Fibroblast of skin of scalp (primary cell): ENCODE measurements at places on chromosomes 7 and 10.
A peak's percentile ranks its signal among the peaks of the same experiment; 100 is the strongest.

DNA sequence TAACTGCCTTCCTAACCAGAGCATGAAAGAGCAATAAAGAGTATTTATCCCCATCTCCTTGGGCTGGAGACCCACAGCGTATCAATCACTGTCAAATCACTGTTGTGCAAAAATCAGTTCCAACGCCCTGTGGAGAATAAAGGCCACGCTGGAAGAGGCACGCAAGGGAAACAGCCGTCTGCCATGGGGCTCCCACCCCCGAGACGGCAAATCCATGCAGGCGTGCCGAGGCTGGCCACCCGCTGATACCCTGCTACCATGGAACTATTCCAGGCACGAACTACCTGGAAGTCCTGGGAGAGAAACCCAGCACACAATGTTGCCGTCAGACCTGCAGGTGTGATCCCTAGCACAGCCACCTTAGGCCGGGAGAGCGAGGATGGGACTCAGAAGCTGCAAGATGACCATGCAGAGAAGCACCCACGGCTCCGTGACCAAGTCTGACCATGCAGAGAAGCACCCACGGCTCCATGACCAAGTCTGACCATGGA, 185.3 kb downstream of the DIP2C start:
- no peak for DNase-seq

- peak; percentile 4 for DNase-seq
These were observed 63.6 kb downstream of the CCDC186 start for GRCh38 chr10:114110174-114110972.

DNA sequence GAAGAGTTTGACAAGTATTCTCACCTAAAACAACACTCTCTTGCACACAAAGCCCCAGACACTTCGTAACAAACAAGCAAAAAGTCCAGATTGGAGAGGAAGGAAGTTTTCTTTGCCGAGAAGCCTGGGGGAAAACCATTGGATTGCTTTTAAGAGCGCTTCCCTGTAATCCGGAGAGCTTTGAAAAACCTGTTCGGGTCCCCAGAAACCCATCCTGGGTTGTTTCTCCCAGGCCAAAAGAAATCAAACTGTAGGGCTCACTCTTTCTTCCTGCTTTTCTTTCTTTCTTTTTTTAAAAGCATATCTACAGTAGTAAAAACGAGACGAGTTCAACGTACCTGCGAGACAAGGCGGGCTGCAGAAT, 655 bp downstream of the SP8 start:
- no peak for DNase-seq

DNA sequence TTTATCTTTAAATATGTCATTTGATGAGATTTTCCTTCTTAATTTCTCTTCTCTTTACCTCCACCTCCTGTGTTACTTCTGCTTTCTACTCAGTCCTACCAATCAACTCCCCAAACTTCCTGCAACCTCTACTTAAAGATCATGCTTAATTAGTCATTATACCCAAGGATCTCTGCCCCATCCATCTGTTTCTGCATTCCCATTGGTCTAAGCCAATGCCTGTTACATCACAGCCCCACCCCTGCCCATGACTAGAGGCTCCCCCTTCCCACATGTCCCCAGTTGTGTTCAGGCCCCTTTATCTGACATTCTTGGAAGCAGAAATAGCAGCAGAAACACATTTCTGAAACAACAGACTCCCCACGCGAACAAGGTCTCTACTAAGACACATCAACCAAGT, 319.1 kb upstream of the NFE2L3 start:
- DNase-seq: no peak

- no peak for DNase-seq
These were observed 48.5 kb upstream of the PPP2R2D start for GRCh38 chr10:131852176-131852822.

GRCh38 chr7:36999626-37000485, 275.6 kb upstream of the AOAH start:
- no peak for DNase-seq

DNA sequence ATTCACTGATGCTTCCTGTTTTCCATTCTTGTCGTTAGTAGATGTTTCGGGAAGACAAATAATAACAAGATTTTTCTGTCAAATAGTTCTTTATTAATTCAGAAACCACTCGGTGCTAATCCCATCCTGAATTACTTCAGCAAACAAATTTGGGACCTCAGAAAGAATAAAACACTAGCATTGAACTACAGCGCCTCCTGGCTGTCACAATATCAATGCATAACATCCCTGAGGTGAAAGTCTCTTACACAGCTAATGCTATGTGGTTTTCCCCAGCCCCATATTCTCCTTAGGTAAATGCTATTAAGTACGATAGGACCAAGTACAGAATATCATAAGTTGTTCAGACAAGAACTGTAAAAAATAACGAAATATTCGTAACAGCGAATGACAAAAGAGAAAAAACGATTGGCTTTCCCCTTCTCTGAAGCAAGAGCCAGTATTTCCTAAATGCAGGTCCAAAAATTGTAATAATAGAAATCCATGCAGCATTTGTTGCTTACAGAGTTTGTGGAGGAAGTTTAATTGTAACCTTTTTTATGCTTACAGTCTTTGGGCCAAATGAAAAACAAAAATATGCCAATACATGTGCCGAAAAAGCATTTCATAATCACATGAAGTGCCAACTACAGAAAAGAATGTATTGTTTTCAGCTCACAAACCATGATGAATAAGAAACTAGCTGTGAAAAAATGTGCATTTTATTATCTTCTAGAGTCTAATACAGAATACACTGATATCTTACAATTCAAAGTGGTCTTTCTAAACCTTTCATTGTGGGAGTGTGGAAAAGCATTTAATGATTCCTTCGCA, 47.3 kb downstream of the MYPN start:
- DNase-seq: peak; percentile 71

DNA sequence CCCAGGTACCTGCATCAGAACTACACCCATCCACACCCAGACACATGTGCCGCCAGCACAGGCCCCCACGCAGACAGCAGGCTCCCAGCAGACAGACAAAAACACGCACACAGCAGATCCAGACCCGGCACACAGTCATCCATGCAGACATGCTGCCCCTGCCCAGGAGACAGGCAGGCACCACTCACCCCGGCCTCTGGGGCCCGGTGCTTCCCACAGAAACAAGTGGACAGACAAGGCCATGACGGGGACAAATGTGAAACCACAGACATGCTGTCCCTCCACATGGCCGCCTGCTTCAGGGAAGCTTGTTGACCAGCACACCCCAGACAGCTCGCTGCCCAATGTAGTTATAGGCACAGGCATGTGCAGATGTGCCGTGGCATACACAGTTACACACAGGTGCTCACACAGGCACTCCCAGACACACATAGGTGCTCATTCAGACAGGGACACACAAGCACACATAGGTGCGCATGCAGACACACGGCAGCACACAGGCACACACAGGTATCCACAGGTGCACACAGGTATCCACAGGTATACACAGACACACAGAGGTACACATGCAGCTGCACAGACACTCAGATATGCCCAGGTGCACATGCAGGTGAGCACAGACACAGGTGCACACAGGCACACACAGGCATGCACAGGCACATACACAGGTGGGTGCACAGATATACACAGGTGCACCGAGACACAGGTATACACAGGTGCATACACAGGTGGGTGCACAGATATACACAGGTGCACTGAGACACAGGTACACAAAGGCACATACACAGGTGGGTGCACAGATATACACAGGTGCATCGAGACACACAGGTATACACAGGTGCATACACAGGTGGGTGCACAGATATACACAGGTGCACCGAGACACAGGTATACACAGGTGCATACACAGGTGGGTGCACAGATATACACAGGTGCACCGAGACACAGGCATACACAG, 10.5 kb upstream of the SCART1 start:
- no peak for DNase-seq

GRCh38 chr7:102275123-102275703, 11.5 kb upstream of the SH2B2 start:
- no peak for DNase-seq

GRCh38 chr10:112565434-112566053, 118.5 kb downstream of the VTI1A start:
- peak; percentile 81 for DNase-seq

- peak; percentile 71 for DNase-seq
These were observed 32.1 kb downstream of the CRCP start for GRCh38 chr7:66146701-66147100.

DNA sequence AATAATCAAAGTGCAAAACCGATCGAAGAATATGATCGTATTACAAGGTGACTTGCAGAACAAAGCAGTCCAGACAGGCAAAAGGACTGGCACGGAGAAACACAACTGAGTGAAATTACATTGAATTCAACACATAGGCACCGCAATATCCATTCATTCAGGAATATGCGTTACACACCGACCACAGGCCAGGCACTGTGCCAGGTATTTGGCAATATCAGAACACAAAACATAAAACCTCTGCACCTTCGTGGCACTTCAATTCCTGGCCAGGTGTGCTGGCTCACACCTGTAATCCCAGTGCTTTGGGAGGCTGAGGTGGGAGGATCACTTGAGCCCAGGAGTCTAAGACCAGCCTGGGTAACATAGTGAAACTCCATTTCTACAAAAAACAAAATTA, 187.9 kb downstream of the DIP2C start:
- no peak for DNase-seq

DNA sequence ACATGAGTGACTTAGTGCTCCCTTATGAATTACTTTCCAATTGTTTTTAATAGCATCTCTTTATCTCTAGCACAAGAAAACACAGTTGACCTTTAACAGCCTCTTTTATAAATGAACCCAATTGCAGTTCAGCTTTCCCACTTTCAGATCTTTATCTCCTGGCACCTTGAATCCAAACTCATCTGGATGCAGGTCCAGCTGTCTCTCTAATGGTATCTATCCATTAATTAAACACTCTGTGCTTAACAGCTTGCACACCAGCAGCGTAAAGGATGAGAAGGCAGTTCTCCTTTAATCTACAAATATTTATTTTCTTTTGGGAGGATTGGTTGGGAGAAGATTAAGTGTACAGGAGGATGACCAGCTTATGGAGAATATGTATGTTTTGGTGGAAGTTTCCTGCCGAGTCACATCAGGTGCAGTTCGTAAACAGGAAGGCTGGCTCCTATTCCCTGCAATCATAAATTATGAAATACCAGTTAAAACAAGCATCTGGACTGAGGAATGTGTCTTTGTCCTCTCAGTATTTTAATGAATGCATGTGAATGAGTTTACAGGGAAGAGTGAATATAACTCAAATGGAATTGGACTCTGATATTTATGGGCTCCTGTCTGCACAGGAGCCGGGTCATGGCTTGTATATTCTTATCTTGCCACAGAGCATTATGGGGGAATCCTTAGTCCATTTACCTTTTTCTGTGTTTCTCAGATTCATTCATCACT, 232.7 kb downstream of the PHF14 start:
- DNase-seq: no peak

DNA sequence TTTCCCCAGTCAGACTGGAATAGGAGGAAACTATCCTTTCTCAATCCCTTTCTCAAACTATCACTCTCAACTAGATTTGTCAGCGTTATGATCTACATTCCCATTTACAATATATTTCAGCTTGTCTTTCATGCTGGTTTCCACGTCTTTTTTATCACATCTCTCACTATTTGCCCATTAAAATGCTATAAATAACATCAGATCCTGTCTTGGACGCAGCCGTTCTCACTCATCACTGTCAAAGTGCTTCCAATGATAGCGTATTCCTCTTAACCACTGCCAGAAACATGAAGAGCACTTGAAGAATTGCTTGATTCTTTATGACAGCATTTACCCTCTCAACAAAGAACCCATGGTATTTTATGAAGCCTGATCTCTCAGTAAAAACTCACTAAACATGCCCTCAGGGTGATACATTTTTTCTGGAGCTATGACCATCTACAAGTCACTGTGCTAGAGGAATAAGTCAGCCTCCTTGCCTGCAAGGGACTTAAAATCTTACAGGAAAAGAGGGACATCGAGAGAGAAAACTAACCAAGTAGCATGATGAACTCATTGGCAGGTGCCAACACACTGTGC, 205.6 kb upstream of the PFKP start:
- no peak for DNase-seq

DNA sequence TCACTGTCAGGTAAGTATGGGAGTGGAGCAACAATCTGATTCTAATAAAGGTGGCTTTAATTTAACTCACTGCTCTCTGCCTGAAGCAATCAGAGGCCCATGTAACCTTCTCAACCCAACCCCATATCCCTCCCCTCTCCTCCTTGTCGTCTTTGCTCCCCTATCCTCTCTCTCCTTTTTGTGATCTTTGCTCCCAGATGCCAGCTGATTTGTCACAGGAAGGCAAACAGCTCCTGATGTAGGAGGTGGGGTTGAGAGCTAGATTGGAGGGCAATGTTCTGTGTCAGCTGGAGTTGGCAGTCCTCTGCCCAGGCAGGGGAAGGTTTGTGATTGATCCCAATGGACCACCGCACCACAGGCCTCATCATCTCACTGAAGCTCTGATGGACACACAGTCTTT, 101.4 kb upstream of the PIK3CG start:
- no peak for DNase-seq

DNA sequence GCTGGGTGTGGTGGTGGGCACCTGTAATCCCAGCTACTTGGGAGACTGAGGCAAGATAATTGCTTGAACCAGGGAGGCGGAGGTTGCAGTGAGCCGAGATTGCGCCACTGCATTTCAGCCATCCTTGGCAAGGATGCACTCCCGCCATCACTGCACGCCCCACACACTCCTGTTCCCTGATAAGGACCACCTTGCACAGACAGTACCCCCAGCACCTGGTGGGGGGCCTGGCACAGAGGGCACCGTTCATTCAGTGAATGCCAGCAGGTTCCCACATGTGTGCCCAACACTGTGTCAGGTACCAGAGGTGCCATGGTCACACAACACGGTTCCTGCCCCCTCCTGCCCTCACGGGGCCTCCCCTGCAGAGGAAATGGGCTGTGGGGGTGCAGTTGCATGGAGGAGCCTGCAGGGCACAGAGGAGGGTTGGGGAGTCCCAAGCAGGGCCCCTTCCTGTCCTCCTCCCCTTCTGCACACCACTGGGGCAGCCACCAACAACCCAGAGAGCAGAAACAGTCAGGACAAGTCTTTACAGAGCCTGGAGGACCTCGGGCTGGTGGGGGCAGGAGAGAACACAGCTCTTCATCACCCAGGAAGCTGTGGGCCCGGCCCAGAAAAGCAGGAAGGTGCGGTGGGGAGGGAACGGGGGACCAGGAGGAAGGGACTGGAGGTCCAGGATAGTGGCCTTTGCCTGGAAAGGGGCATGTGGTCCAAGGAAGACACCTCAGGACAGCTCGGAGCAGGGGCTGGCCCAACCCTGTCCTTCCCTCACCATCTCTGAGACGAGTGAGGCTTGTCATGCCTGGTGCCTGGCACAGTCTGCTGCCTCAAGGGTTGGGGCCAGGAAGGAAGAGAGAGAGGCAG, 7.1 kb downstream of the CRYGN start:
- DNase-seq: no peak

GRCh38 chr10:96440361-96441292, 73.1 kb downstream of the TLL2 start:
- no peak for DNase-seq

GRCh38 chr10:33618196-33618595, 283.7 kb upstream of the NRP1 start:
- no peak for DNase-seq

DNA sequence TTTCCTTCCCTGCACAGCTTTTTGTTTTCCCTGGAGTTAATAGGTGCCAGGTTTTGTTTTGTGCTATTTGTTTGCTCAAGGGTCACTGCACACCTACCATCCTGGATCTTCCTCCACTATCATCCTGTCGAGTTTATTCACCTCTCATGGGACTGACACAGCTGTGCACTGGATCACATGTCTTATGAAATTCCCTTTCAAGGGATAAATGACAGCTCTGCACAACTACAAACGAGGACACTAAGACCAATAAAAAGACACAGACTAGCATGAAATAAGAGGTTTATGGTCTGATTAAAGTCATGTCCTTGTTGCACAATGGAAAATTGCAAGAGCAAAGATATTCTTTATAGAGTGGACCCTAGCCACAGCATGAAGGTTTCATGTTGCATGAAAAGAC, 76.7 kb upstream of the SFMBT2 start:
- no peak for DNase-seq
